ENCODE measurements at places on chromosomes 16 and 17.

DNA sequence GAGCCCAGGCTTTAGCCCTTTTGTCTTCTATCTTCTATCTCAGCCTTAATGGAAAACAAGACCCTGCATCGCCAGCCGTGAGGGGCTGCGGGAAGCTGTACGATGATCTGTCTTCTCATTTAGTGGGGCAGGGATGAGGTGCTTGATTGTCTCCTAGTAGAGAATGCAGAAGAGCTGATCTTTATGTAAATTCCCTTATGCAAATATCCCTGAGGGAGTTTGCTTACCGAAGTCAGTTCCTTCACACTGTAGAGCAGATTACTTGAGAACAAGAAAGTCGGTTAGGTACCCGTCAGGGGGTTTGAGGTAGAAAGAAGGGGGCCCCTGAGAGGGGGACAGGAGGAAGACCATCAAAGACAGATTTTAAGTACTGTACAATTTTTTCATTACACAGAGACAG lies 66.2 kb downstream of the IRF8 start:
- DNase-seq = no peak

GRCh38 chr17:1005361-1005946 lies 8.5 kb downstream of the TIMM22 start:
- peak; percentile 83 for DNase-seq

- DNase-seq = no peak
Observed at GRCh38 chr17:18020971-18021370, 18.0 kb downstream of the ATPAF2 start.

DNA sequence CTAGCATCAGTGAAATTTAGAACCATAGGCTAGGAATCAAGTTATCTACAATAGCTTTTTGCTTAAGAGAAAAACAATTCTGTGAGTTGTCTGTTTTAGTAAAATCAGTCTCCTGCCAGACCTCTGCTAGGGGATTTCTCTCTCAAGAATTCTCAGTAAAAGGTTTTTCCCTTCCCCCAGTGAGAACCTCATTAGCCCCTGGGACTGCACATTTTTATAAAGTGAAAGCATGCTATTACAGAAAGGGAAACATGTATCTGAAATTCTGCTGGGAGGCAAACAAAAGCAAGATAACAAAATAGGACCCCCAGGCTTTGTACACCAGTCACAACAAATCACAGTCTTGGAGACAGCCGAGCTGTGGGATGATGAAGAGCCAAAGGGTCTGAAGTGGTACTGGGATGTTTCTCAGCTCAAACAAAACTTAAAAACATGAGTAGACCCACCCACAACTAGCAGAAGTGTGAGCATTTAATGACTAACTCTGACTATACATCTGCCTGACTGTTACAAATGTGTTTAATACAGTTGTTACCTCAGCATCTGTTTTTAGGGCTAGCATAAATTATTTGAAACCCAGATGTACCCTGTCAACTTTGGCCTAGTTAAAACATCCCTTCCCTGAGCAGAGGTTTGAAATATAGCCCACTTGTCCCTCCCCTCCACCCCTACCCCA lies 20.0 kb upstream of the GLG1 start:
- no peak for DNase-seq

GRCh38 chr16:88002211-88002610 lies 51.0 kb downstream of the BANP start:
- DNase-seq = no peak

DNA sequence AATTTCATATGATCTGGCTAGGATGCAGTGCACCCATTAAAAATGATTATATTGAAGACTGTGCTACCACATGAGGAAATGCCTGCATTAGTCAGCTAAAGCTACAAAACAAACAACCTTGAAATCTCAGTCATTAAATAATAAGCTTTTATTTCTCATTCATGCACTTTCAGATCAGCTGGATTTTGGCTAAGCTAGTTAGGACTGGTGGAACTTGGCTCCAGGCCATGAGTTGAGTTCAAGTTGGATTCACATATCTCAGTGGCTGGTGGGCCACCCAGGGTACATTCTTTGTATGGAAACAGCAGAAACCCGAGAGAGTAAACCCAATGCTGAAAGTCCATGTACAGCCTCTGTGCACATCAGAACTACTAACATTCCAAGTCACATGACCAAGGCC lies 6.4 kb upstream of the SLFN12L start:
- no peak for DNase-seq

GRCh38 chr17:81371910-81372760 lies 23.1 kb upstream of the BAHCC1 start:
- DNase-seq = peak; percentile 48

DNA sequence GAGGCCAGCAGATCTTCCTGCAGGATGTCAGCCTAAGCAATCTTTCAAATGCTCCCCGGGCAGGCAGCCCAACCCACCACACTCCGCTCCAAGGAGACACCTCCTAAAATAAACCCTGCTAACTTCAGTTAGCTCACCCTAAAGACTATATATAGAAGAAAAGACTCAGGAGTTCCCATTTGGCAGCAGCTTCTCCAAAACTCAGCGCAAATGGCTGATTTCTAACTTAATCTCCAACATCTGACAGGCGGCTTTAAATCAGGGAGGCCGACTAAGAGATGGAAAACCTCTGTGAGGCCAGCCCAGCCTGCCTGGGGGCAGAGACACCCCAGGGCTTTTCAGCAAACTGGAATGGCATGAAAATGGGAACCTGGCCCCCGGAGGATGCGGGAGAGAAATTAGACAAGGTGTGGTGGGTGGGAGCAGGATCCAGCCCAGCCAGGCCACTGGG lies 91.6 kb downstream of the XYLT1 start:
- DNase-seq = no peak

DNA sequence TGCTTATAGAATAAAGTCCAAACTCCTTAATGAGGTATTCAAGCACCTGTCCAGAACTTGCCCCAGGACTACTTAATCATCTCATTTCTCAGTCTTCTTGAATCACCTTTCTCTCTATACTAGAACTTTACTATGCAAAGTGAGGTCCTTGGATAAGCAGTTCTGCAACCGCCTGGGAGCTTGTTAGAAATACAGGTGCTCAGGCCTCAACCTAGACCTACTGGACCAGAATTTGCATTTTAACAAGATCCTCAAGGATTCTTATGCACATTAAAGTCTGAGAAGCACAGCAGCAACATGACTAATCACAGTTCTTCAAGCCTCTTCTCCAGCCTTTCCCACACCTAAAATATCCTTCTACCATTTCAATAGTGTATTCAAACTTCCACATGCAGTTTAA lies 61.7 kb downstream of the GRB7 start:
- DNase-seq = no peak

DNA sequence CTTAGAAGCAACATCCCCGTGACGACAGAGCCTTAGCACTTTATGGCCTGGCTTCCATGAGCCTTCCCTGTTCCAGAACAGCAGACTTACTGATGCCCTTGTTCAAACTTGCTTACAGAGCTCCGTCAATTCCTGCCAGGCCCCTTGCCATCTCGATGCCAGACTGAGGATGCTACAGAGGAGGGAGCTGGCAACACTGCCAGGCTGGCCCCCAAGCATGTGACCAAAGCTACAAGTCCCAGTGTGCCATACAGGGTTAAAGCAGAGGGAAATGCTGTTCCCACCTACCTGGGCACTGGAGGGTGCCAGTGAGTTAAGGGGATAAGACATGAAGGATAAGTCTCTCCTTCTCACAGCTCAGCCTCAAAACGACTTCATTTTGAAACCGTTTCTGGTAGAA lies 33.5 kb upstream of the SREBF1 start:
- no peak for DNase-seq

GRCh38 chr17:4881761-4882555 lies 17.4 kb upstream of the C17orf107 start:
- DNase-seq = peak; percentile 41

DNA sequence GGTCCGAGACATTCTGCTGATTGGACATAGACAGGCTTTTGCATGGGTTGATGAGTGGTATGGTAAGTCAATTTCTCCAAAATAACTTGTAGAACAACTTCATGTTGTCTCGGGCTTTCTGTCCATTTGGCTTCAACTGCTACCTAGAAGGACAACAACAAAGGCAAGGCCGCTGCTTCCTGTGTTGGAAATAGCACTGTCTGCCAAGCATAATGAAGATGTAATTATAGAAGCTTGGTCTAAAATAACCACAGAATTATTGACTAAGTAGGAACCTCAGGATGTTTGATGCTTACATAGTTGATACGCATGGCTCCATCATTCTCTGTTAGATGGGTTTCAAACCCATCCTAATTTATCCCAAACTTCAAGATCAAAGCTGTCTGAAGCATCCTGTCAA lies 42.3 kb upstream of the NOL11 start:
- no peak for DNase-seq
